SHP77 treated with DMSO at 0.1 percent for 48 hours (cell line): ENCODE measurements at places on chromosomes 5 and 9.

GRCh38 chr9:90970608-90971007 lies 169.0 kb downstream of the SYK start:
- no peak for DNase-seq

GRCh38 chr9:114372921-114373448 lies 14.8 kb downstream of the AKNA start:
- no peak for DNase-seq

- no peak for DNase-seq
Measured at GRCh38 chr9:82797534-82797933, 265.4 kb downstream of the RASEF start.

DNA sequence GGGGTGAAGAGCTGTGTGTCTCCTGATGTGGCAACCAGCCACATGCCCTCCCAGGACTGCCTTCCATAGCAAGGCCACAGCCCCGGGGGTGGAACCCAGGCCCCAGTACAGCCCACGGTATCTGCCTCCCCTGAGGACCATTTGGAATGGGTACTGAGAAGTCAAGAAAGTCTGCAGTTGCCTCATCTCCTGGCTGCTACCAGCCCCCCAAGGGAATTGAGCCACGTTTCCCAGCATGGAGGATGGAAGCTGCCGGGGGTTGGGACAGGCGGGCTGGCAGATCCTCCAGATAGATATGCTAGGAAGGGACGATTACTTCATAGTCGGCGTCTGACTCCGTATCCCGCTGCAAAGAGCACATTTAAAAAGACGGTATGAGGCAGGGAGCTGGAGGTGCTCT lies 5.5 kb upstream of the DMRT2 start:
- DNase-seq, result no peak

DNA sequence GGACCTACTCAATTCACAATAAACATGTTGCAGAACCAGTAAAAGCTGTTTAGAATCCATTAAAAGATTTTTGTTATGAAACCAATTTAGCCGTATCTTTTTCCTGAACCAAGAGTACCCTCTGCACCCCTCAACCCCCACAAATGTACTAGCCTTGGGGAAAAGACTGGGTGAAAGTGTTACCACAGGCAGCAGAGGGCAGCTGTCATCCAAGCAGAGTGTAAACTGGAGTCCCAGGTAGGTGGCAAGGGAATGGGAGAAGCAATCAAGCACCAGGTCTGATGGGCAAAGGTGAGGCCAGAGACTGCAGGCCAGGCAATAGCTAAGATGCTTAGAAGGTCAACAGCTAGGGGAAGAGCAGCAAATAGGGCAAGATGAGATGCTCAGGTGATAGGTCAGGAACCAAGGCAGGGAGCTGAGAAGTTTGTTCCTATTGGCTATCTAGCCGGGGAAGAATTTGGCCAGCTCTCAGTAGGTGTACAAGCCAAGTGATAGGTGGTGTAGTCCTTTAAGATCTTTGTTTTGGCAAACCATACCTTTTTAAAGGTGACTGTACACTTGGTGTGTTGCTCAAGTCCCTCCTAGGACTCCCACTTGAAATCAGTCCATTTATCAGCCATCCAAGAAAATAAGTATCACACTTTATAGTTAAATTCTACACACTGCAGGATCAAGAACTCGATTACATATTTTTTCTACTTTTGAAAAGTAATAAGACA lies 77.8 kb upstream of the CCDC112 start:
- no peak for DNase-seq

- no peak for DNase-seq
Measured at GRCh38 chr5:76273206-76273885, 129.7 kb upstream of the IQGAP2 start.
